ENCODE measurements at places on chromosomes 11 and 22. TPM values are rescaled to one million over a fixed set of nuclear protein-coding genes. Genes with fewer than 3 reads are reported as not detected.

GRCh38 chr22:16932577-16932976, 75.4 kb downstream of the GAB4 start:
- no peak for DNase-seq

Gene AP5B1
- total RNA-seq = 22.2 TPM

DNA sequence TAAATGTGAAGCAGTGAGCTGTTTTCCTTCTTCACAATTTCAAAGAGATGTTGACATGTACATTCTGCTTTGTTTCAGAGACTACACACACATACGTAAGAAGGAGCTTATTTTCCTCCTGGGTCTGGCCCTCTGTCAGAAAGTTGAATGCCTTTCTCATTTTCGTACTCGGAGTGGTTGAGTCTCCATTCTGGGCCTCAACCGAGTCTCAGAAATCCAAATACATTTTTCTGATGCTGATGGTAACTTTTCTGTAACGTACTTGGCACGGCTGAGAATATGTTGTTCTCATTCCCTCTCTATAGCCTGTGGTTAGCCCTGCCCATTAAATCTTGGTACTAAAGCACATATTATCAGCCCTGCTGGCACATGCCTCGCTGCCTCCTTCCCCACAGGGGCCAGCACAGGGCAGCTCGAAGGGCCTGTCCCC, 25.3 kb downstream of the PARVA start:
- no peak for DNase-seq

DNA sequence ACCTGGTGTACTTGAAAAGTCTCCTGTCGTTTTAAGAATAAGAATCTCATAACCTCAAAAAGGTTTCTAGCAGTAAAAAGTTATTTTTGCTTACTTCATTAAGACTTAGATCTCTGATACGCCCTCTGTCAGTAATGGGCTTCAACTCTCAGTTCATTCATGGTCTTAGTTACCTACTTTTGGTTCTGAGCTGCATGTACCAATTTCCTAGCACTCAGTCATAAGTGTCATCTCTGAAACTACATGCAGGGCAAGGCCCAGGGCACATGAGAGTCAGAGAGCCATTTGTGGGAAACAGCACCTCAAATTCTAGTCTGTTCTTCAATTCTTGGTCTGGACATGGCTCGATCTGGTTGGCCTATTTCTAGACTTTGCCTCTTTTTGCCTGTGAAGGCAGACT, 838.4 kb downstream of the FAM181B start:
- DNase-seq = no peak

Gene TRIM6
- total RNA-seq = 2.1 TPM

DNA sequence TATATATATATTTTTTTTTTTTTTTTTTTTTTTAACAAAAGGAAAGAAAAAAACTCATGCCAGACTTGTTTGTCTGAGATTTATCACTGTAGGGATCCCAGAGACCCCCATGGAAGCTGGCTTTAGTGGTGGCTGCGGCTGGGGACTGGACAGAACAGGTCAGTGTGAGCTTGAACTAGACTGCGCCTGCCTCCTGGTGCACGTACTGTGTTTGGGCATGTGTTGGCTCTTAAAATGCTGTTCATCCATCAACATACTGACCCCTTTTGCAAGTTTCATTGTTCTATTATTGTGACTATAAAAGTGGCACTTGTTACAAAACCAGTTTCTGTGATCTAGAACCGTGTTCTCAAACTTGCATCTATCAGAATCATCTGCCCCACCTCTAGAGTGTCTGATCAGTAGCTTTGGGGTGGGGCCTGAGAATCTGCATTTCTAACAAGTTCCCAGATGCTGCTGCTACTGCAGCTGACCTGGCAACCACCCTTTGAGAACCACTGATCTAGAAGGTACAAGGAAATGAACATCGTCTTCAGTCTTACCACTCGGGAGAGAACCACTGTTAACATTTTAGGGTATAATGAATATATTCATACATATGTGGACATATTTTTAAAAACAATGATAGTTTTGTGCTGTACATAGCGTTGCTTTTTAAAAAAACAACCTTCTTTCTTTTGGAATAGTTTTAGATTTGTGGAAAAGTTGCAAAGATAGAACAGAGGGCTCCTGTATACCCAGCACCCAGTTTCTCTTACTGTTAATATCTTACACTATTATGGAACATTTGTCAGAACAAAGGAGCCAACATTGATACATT, 54.0 kb downstream of the ZNRF3 start:
- DNase-seq = no peak

Gene LZTR1
- 93.5 TPM for total RNA-seq

DNA sequence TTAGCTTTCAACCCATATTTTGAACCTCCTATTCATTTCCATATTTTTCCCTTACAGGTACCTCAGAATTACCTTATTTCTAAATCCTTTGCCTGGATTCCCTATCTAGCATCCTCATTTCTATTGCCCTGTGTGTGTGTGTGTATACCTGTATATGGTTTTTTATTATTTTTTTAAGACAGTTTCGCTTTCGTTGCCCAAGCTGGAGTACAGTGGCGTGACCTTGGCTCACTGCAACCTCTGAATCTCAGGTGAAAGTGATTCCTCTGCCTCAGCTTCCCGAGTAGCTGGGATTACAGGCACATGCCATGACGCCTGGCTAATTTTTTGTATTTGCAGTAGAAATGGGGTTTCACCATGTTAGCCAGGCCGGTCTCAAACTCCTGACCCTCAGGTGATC, 12.6 kb downstream of the HIPK3 start:
- DNase-seq = no peak

DNA sequence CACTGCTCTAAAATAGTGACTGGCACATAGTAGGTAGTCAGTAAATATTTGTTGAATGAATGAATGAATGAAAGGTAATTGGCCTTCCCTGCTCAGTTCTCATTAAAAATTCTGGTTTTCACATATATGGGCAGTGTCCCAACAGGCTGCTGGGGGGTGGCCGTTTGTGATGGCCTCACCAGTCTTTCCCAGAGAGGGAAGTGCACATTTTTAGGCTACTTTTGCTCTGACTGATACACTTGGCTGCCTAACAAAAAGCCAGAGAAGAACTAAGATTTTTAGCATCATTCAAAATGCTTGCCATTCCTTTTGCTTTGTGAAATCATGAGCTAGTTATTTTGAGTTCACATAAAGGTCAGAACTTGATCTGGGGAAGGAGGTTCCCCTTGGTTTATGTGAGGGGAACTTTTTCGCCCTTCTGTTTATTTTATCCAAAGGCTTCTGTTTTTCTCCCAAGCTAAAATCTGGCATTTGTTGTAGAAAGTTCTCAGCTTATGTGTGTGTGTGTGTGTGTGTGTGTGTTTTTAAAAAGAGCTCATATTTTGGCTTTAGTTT, 83.1 kb downstream of the PTPRJ start:
- peak; percentile 25 for DNase-seq

DNA sequence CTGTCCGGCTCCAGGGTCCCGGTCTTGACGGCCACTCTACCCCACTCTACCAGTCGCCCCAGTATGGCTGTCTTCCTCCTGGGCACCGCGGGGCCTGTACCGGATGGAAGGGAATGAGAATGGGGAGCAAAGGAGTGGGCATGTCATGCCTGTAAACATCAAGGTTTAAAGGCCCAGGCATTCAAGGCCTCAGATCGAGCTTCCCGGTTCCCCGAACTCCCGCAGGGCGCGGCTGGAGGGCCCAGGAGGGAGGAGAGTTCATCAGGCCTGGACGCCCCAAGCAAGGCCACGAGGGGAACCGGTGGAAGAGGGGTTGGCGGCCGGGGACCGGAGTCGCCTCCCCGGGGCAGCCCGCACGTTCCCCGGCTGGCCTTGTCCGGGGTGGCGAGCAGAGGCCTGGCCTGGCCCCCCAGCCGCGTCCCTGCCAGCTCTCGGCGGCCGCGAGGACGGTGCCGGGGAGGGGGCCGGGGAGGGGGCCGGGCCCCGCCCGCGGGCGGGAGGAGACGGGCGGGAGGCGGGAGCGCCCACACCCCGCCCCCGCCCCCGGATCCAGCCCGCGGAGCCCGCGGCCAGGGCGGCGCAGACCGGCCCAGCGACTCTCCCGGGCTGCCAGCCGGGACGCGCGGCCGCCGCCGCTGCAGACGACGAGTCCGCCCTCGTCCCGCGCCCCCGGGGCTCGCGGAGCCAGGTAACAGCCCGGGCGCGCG, at the start of gene CDC42EP1:
Gene CDC42EP1 (plus strand): TSS at position 580 of the 707 bp plus-strand sequence. CDS start 5,870 bp downstream, outside the sequence.
- peak; percentile 68 for DNase-seq

Gene INPP5J
- total RNA-seq = 8.7 TPM

DNA sequence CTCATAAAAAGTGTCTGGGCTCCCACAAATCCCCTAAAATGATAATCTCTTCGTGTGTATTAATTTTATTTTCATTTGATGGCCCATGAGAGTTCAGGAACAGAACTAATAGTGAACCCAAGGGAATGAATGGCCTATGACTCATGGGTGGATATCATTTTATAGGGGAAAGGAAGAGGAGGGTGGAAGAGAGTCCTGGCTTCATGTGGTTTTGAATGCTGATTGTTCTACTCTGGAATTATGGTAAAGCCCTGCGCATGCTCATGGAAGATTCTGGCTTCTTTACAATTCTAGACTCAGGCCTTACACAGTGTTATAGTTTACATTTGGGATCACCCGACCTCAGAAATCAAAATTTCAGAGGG, 35.2 kb downstream of the MAML2 start:
- DNase-seq = no peak

GRCh38 chr11:95505927-95506426, 275.0 kb upstream of the SESN3 start:
- DNase-seq = no peak

Measured in mucosa of gallbladder (tissue), 1 donor.